Activated T-cell treated with anti-CD3 and anti-CD28 coated beads, Interleukin-2, amount 50 U/mL, for 48 hours (primary cell): ENCODE measurements at places on chromosomes 4 and X.

- no peak for DNase-seq
These were observed 459.5 kb downstream of the RAPGEF2 start for GRCh38 chr4:159562366-159562765.

GRCh38 chrX:70437921-70438665 is 6.5 kb upstream of the DLG3 start:
- no peak for DNase-seq

GRCh38 chr4:136931781-136932180 is 600.5 kb downstream of the PCDH18 start:
- DNase-seq = no peak

GRCh38 chrX:25191403-25191802 is 175.6 kb upstream of the ARX start:
- DNase-seq = no peak

GRCh38 chrX:130039847-130040246 is 57.4 kb downstream of the BCORL1 start:
- no peak for DNase-seq

- no peak for DNase-seq
These were observed 531.9 kb downstream of the INPP4B start for GRCh38 chr4:142314247-142314646.

DNA sequence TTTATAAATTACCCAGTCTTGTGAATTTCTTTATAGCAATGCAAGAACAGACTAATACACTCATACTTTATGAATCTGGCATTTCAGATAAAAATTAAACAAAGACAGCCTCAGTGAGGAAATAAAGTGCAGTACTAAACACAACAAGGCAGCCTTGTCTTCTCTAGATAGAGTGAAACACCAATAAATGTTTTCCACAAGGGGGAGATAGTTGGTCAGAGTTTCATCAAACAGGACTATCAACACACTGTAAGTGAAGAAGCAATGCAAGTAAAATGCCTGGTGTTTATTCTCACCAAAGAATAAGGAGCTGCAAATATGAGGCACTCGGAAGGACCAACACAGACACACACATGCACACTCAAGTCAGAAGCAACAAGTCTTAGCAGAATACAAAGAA is 62.8 kb downstream of the FAM9B start:
- DNase-seq = no peak

DNA sequence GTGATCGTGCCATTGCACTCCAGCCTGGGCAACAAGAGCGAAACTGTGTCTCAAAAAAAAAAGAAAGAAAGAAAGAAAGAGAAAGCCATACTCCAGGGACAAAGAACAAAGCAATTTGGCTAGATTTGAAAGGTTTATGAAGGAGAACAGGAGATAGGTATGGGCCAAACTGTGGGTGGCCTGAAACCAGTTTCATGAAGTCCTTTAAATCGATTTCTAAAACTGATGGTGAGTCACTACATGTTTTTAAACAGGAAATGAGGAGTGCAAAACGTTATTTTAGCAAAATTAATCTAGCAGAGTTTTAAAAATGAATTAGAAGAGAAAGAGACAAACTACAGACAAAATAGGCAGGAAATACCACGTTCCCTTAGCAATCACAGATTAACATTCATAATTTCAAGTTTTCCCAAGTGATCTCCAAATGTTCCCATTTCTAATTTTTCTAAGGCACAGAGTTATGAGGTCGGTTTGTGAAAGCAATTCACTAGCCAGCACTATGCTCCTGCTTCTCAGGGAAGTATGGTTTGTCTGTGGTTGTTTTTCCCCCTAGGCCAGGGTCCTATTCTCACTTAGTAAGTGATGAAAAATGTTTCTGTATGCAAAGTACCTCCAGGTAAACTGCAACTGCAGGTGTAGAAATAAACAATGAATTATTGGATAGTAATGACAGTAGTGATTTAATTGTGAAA is 190.6 kb downstream of the PPP3CA start:
- DNase-seq = no peak

- no peak for DNase-seq
These were observed 123.3 kb downstream of the EPHA5 start for GRCh38 chr4:65546882-65547416.

DNA sequence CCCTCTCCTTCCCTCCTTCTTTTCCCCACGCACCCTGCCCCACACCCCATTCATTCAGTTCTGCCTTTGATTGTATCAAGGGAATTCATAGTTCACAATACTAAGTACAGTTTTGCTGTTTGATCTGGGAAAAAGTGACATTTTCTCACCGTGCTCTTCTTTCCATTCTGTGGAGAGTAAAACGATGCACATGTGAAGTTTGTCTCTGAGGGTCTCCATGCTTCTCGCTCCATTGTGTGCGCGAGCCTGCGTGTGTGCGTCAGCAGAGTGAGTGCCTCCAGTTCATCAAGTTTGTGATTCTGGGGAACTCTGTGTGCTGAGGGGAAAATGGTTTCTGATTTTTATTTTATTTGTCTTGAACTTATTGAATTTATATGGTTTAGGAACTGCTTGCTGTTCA is 1.9 kb downstream of the STK26 start:
- no peak for DNase-seq

DNA sequence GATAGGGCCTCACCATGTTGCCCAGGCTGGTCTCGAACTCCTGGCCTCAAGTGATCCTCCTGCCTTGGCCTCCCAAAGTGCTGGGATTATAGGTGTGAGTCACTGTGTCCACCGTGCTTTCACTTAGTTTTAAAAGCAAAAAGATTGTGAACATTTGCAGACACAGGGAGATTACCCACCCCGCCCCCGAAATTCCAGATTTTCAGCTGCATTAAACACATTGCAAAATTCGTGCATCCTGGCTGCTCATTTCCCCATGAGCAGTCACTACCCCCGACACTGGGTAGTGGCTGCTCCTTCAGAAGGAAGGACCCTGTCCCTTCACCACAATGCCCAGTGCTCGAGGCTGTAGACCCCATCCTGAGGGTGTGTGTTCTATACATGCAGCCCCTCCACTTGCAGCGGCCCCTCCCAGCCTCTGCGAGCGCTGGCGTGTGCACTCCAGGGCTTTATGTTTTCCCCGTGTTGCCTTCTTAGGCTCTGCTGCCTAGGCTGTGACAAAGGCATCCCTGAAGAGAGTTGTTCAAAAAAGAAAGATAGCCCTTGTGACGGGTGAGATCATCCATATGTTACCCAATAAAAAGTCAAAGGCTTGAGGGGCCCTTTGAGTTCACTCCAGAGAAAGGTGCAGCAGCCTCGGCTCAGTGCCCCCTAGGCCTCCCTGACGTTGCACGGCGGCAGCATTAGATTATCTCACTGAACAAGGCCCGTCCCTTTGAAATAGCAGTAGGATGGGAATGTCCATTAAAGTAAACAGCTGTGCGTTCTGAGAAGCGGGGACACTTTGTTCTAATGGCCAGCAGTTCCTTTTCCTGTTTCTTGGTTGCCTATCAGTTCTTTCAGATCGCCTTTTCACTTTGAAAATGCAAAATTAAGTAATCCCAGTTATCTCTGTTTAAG is 71.6 kb downstream of the SHROOM2 start:
- DNase-seq = no peak

DNA sequence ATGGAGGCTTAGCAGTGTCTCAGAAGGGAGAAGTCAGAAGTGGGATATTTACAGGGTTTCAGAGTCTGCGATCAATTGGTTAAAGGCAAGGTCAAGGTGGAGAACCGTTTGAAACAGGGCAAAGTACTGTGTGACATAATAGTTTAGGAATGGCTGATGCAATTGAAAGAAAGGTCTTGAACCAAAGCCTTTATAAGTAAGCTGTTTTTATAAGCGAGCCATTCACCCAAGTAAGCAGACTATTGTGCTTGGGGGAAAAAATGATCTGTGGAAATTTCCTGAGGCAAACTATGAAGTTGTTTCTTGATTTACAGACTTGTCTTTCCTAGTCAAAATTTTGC is 327.3 kb downstream of the CAMK2D start:
- no peak for DNase-seq

GRCh38 chr4:144868309-144868708 is 222.4 kb downstream of the HHIP start:
- DNase-seq = no peak

GRCh38 chr4:11019451-11020240 is 335.1 kb upstream of the CLNK start:
- no peak for DNase-seq

GRCh38 chr4:177596035-177596434 is 153.8 kb upstream of the AGA start:
- peak; percentile 44 for DNase-seq

DNA sequence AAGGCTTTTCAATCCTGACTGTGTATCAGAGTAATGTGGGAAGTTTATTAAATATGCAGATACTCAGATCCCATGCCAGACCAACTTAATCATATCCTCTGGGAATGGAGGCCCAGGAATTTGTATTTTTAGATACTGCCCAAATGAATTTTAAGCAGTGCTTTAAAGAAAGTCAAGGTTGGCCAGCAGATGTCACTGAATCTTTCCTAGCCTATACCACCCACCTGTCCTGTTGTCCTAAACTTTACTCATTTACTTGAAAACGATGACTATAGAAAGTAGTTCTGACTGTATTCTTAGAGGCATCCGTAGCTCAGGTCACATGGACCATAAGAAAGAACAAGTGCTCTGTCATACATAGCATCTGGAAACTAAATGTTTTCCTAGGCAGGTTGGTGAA is 79.9 kb downstream of the AMOT start:
- no peak for DNase-seq

GRCh38 chr4:84968925-84969324 is 2.4 kb upstream of the WDFY3 start:
- DNase-seq = no peak

GRCh38 chrX:129093706-129094105 is 429.6 kb downstream of the SMARCA1 start:
- DNase-seq = no peak

DNA sequence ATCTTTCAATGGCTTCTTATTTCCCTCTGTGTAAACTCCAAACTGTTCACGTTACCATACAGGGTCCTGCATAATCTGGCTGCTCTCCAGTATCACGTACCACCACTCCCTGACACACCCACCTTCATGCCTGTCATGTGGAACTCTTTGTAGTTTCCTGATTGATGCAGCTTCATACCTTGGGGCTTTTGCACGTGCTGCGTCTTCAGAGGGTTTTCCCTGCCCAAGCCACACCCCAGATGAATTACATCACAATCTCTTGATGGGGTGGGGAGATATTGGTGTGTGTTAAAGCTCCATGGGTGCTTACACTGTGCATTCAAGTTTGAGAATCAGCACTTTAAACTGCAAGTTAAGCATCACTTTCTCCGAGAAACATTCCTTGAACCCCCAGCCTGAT is 101.9 kb downstream of the CT47B1 start:
- no peak for DNase-seq

GRCh38 chr4:165922747-165923146 is 49.7 kb downstream of the TLL1 start:
- no peak for DNase-seq

DNA sequence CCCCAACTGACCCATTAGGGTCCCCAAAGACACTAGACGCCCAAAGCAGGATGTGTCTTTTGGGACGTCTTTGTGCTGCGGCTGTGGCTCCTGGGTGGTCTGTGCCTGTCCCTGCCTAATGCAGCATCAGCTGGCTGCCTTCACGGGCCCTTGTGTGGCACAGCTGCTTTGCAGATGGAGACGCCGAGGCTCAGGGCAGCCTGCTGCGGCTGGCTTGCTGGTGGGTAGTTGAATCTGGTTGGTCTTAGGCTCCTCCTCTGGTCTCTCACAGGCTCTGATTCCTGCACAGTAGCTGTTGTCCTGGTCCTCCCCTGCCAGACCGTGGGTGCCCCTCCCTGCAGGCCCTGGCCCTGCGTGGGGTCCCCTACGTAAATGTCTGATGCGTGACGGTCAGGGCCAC is 8.1 kb downstream of the CPZ start:
- DNase-seq = no peak

- DNase-seq = no peak
These were observed 506.9 kb downstream of the MID1IP1 start for GRCh38 chrX:39308126-39308525.

- no peak for DNase-seq
These were observed 10.1 kb downstream of the RBPJ start for GRCh38 chr4:26330946-26331345.

DNA sequence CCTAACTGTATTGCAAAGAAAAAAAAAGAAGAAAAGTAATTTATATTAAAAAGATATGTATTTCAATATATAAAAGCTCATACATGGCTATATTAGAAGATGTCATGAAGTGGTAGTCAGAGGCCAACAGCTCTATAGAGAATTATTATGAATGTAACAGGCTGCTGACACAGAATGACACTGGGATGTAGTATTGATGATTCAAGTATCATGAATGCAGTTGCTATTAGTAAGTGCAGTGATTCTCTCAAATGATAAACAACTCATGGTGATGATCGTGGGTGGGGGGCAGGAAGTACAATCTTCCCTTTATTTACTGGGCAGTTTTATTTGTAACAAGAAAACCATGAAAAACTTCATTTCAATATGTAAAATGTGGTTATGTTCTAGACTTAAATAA is 124.6 kb downstream of the COL4A6 start:
- DNase-seq = no peak

- no peak for DNase-seq
These were observed 392.0 kb downstream of the MAPK10 start for GRCh38 chr4:85967872-85968271.

DNA sequence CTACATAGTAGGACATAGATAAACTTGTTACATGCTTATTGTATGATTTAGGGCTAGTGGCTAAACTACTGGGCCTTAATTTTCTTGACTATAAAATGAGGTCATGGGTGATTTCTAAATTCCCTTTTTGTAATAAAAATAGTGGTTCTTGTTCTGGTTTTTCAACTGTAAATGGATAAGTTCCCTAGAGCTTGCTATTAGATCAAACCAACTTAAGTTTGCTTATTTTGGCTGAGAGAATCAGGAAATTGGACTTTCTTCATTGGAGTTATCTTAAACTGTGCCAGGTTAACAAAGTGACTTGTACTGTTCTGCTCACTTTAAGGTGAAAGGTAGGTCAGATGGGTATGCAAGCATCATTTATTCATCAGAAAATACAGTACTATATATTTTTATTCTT is 78.3 kb downstream of the PDLIM5 start:
- no peak for DNase-seq

- no peak for DNase-seq
These were observed 381.4 kb downstream of the BCOR start for GRCh38 chrX:39716401-39716800.

- no peak for DNase-seq
These were observed 55.8 kb upstream of the GAB1 start for GRCh38 chr4:143280861-143281260.

GRCh38 chr4:145487631-145488030 is 6.0 kb downstream of the SMAD1 start:
- peak; percentile 26 for DNase-seq
